ENCODE measurements at places on chromosomes 5 and 9. TPM values are rescaled to one million over a fixed set of nuclear protein-coding genes. Genes with fewer than 3 reads are reported as not detected.

DNA sequence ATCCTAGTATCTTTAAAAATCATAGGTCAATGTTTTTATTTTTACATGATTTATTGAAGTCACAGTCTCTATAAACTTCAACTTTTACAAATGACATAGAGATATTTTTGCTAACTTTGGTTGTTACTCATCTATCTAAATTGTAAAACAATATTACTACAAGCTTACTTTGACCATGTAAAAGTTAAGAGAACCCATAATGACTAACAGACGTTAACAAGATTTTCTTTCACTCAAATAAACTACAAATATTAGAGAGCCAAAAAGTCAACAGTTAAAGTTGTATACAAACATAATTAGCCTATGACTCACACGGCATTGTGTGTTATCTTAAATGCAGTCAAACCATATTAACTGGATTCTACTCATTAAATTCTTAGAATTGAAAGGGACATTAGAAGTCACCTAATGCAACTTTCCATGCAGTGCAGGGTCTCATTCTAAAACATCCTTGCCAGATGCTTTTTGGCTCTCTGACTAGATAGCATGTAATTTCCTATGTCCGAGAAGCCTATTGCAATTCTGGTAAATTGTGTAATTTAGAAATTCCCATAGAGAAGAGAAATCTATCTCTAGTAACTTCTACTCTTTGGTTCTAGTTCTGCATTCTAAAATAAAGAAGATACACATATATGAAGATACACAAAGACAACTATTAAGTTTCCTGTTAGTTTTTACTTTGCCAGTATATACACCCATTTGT is 42.2 kb upstream of the UGT3A2 start:
- no peak overlapping the region for H3K27ac ChIP-seq
- peaks cover 3% of the 10 kb centered on the region for H3K36me3 ChIP-seq
- H3K4me3 ChIP-seq = no peak overlapping the region
- H3K4me1 ChIP-seq = no peaks in the 10 kb centered on the region

Gene NXNL2
- polyA plus RNA-seq = 0.26 TPM

Gene STPG3
- not detected for polyA plus RNA-seq

- no peak overlapping the region for H3K4me3 ChIP-seq
- H3K27ac ChIP-seq = no peak overlapping the region
- DNase-seq = no peak
- no peaks in the 10 kb centered on the region for H3K27me3 ChIP-seq
- no peaks in the 10 kb centered on the region for H3K4me1 ChIP-seq
- H3K36me3 ChIP-seq = no peaks in the 10 kb centered on the region
Measured at GRCh38 chr9:86828631-86829030, 118.7 kb downstream of the GAS1 start.

Gene CDO1
- not detected for polyA plus RNA-seq

DNA sequence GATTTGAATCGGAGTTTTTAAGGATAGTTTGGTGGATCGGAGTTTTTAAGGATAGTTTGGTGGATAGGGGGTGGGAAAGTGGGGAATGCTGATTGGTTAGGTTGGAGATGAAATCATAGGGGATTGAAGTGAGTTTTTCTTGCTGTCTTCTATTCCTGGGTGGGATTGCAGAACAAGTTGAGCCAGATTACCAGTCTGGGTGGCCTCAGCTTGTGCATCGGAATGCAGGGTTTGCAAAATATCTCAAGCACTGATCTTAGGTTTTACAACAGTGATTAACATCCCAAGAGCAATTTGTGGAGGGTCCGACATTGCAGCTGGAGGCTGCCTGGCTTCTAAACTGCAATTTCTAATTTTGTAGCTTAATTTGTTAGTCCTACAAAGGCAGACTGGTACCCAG is 23.1 kb upstream of the NXNL2 start:
- no peaks in the 10 kb centered on the region for H3K36me3 ChIP-seq
- no peaks in the 10 kb centered on the region for H3K4me1 ChIP-seq
- DNase-seq = no peak
- H3K27me3 ChIP-seq = no peaks in the 10 kb centered on the region

Gene RAI14
- 31.4 TPM for polyA plus RNA-seq

DNA sequence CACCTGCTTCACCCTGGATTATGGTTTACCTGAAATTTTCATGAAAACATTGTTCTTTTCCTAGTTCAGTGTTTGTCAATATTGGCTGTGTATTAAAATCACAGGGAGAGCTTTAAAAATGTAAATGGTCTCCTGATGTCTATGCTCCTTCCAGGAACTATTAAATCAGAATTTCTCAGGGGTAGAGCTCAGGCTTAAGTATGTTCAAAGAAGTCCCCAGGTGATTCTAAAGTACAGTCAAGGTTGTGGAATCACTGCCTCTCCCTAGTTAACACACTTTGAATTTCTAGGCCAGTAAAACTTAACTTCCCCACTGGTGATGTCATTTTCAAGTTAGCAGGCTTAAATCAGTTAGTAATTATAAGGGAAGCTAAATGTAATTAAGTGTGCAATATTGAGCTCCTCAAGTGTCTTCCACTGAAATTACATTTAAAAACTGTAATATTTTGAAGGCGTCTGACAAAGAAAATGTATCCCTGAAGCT is 150.3 kb upstream of the SLC28A3 start:
- H3K36me3 ChIP-seq = no peaks in the 10 kb centered on the region
- H3K27ac ChIP-seq = no peak overlapping the region
- no peaks in the 10 kb centered on the region for H3K27me3 ChIP-seq
- no peak for DNase-seq
- H3K4me1 ChIP-seq = peaks cover under 1% of the 10 kb centered on the region
- no peak overlapping the region for H3K4me3 ChIP-seq

DNA sequence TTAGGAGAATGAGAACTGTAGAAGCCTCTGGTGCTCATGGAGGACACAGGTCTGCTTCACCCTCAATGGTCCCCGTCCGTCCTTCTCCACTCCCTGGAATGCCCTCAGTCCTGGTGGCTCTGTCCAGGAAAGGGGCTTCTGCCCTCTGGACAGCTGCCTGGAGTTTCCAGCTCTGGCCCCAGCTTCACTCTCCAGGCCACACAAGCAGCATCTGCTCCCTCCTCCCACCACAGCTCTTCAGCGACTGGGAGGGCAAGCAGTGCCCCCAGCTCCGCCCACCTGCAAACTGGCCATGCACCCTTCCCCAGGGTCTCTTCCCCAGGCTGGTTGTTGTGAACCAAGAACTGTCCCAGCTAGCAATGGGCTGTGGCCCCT is 4.7 kb downstream of the SARDH start:
- no peak overlapping the region for H3K27ac ChIP-seq
- no peaks in the 10 kb centered on the region for H3K4me1 ChIP-seq
- no peak for DNase-seq
- no peak overlapping the region for H3K4me3 ChIP-seq
- H3K36me3 ChIP-seq = no peaks in the 10 kb centered on the region

- no peaks in the 10 kb centered on the region for H3K4me1 ChIP-seq
- DNase-seq = no peak
- no peak overlapping the region for H3K27ac ChIP-seq
- no peaks in the 10 kb centered on the region for H3K36me3 ChIP-seq
- no peak overlapping the region for H3K4me3 ChIP-seq
Measured at GRCh38 chr5:73485715-73486114, 12.5 kb upstream of the BTF3 start.

GRCh38 chr5:31757806-31758205 is 118.9 kb downstream of the PDZD2 start:
- H3K4me3 ChIP-seq = no peak overlapping the region
- no peaks in the 10 kb centered on the region for H3K27me3 ChIP-seq
- no peaks in the 10 kb centered on the region for H3K36me3 ChIP-seq
- no peak overlapping the region for H3K27ac ChIP-seq
- no peak for DNase-seq

DNA sequence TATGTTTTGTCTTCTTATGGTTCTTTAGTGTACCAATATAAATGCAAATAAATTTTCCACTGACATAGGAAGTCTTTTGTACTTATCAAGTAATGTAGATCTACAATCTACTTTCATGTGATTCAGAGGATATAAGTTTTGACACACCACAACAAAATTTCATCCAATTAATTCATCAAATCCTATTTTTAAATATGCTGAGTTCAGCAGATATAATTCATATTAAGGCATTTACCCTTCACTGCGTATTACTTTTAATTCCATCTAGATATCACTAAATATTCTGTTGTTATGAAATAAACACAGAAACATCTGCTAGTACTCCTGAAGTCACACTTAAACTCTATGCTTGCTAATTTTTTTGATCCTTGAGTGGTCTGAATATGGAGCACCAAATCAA is 19.8 kb upstream of the ZNF354A start:
- no peaks in the 10 kb centered on the region for H3K36me3 ChIP-seq
- H3K4me3 ChIP-seq = no peak overlapping the region
- H3K27ac ChIP-seq = no peak overlapping the region
- no peaks in the 10 kb centered on the region for H3K27me3 ChIP-seq

- H3K4me3 ChIP-seq = no peak overlapping the region
- H3K4me1 ChIP-seq = no peaks in the 10 kb centered on the region
- H3K27ac ChIP-seq = no peak overlapping the region
- no peaks in the 10 kb centered on the region for H3K36me3 ChIP-seq
Measured at GRCh38 chr9:89657295-89657694, 52.5 kb downstream of the GADD45G start.

Gene FAM78A
- 0.33 TPM for polyA plus RNA-seq

DNA sequence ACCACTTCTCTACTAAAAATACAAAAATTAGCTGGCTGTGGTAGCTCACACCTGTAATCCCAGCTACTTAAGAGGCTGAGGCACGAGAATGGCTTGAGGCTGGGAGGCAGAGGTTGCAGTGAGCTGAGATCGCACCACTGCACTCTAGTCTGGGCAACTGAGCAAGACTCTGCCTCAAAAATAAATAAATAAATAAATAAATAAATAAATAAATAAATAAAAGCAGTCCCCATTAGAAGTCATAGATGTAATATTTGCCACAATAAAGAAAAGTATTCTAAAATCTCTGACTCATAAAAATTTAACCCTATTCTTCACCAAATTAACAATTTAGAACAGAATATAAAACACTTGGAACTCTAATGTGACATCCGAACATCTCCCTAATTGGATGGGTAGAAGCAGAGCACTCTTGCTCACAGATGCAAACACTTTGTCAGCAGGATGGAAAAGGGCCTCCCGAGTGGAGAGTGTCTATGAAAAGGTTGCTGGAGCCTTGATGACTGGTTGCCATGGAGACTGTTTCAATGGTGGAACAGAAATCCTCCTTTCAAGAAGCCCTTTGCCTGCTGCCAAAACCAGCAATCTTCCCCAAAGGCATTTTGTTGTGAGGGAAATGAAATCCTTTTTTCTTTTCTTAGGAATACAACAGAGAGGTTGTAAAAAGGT is 38.9 kb upstream of the TRAF1 start:
- no peak overlapping the region for H3K4me3 ChIP-seq
- H3K27ac ChIP-seq = no peak overlapping the region
- H3K36me3 ChIP-seq = no peaks in the 10 kb centered on the region
- no peaks in the 10 kb centered on the region for H3K27me3 ChIP-seq

Gene PCDHA10
- 0.06 TPM for polyA plus RNA-seq

DNA sequence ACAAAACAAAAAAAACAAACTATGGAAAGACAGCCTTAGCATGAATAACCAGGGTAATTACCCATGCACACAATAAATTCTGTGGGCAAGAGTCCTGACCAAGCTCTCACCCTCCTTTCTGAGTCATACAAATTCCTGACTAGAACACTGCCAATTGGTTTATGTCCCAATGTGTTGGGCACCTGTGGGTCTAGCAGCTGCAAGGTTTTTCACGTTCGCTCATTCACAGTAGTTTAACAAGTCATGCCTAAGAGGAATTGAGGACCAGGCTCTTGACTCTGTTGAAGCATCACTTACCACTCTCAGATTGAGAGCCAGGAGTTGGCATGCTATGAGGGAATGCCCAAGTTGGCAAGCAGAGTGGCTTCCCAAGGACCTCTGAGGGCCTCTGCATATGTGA is 205.5 kb upstream of the SLC24A2 start:
- no peak overlapping the region for H3K27ac ChIP-seq
- peaks cover 31% of the 10 kb centered on the region for H3K4me1 ChIP-seq
- peak; percentile 48 for DNase-seq
- no peaks in the 10 kb centered on the region for H3K36me3 ChIP-seq
- no peak overlapping the region for H3K4me3 ChIP-seq
- H3K27me3 ChIP-seq = no peaks in the 10 kb centered on the region

GRCh38 chr9:85528142-85528541 is 213.6 kb downstream of the AGTPBP1 start:
- H3K27ac ChIP-seq = no peak overlapping the region
- H3K4me3 ChIP-seq = no peak overlapping the region
- no peaks in the 10 kb centered on the region for H3K4me1 ChIP-seq
- no peak for DNase-seq
- peaks cover 40% of the 10 kb centered on the region for H3K27me3 ChIP-seq

DNA sequence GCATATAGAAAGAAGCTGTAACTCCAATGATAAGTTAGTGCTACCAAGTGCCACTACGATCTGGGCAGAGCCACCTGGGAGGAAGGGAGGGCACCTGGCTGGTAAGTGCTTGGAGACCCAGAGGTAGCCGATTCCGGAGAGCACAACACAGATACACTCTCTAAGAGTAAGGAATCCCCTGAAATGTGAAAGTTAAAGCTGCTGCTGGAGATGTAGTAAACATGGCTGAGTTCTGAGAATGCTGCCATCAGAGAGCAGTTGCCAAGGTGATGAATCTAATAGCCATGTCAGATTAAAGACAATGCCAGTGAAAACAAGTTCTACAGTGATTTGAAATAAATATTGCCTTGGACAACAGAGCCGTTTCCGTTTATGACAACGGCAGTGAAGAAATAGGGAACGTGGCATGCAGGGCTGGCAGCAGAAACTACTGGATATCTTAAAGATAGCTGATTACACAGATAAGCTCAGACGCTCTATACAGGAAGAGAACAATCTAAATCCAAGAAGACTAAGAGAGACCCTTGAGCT is 561.2 kb upstream of the C9orf72 start:
- no peaks in the 10 kb centered on the region for H3K36me3 ChIP-seq
- no peaks in the 10 kb centered on the region for H3K4me1 ChIP-seq
- no peak for DNase-seq
- no peak overlapping the region for H3K4me3 ChIP-seq
- H3K27me3 ChIP-seq = no peaks in the 10 kb centered on the region

GRCh38 chr5:116674881-116675625 is 100.4 kb upstream of the SEMA6A start:
- no peaks in the 10 kb centered on the region for H3K4me1 ChIP-seq
- no peak overlapping the region for H3K4me3 ChIP-seq
- no peak for DNase-seq

DNA sequence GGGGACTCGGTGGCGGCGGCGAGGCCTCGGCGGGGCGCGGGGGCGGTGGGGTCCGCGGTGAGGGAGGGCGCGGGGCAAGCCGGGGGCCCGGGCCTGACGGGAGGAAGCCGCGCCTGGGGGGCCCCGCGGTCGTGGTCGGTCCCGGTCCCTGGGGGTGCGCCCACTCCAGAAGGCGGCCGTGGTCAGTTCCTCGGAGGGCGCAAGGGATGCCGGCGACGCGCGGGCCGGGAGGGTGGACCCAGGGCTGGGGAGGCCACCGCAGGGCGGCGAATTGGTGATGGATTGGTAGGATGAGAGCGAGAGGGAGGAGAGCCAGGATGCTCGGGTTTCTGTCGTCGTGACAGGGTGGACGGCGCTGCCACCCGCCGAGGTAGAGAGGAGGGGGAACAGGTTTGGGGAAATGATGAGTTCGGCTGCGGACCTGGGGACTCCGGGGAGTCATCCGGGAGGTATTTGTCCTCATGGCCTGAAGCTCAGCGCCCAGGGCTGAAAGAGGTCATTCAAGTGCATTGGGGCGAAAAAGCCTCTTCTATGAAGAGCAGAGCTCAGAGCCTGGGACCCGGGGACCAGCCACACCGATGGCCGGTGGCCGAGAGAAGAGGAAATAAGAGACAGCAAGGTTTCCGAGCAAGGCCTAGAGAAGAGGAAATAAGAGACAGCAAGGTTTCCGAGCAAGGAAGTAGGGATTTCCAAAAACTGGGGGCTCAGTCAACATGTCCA is 557 bp downstream of the GNG10 start:
- no peaks in the 10 kb centered on the region for H3K27me3 ChIP-seq
- H3K27ac ChIP-seq = peak overlapping the region; percentile 52
- peaks cover 7% of the 10 kb centered on the region for H3K36me3 ChIP-seq
- DNase-seq = no peak
- peak overlapping the region; percentile 56 for H3K4me3 ChIP-seq
- peaks cover 19% of the 10 kb centered on the region for H3K4me1 ChIP-seq

Gene LOX
- polyA plus RNA-seq = 0.13 TPM

Gene DHX29
- 18.8 TPM for polyA plus RNA-seq

Gene DIAPH1
- 72.0 TPM for polyA plus RNA-seq

Data from keratinocyte (primary cell).